ENCODE measurements at places on chromosomes 2 and 18.

GRCh38 chr2:189574793-189575475 lies 5.7 kb downstream of the SLC40A1 start:
- DNase-seq = no peak

DNA sequence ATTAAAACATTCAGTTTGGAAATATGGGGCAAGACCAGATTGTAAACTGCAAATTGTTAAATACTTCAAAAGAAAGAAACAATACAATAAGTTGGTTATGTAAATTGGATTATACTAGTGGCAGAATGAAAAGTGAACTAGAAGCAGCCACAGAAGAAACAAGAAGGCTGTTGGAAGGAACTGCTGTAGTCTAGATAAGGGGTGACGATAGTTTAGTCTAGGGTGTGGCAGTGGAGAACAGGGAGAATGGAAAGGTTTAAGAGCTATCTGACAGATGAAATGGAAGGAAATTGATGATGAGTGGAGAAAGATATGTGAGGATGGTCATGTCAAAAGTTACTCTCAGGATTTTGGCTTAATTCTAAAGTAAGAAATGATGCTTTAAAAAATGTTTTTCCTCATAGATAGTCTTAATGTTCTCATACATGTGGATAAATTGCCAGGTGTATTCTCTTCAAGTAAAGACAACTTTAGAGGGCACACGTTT lies 179.7 kb downstream of the GPD2 start:
- DNase-seq = no peak

DNA sequence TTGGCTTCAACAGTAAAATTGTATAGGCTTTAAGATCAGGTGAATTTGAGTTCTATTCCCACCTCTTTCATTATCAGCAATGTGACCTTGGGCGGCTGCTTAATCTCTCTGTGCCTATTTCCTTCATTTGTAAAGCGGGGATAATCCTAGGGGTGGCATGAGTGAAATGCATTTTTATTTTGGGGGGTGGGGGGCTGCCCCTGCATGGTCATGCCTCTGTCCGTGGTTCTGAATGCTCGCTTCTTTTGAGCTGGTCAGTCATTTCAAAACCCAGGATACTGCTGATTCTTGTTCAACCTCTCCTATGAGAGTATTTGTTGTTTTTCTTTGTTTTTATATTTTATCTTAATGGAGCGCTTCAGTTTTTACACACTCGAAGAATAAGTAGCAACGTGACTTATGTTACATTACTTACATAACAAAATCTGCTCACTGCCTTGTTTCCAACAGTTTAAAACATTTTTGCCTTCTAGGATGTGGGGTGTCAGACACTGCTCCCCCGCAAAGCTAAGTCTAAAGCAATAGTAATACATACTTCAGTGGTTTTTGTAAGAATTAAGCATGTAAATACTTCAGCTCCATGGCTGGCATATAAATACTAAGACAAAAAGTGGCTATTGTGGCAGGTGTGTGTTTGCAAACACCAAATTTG lies 152.6 kb upstream of the PELI1 start:
- DNase-seq = no peak

GRCh38 chr2:188046437-188046836 lies 245.2 kb upstream of the GULP1 start:
- DNase-seq = no peak

DNA sequence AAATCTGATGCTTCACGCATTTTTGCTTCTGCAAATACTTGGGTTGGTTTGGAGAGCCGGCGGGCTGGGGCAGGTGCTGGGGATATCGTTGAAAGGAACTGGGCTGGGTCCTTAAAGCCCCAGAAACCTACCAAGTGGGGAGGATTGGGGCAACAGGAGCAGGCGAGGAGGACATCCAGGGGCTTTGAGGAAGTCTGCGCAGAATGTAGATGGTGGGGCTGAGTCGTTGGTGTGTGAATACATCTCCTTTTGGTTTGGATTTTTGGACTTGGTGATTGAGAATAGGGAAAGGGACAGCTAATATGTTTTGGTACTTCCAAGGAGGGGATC lies 1.1 kb downstream of the DCC start:
- DNase-seq = no peak
